ENCODE measurements at places on chromosomes 11 and 22. TPM values are rescaled to one million over a fixed set of nuclear protein-coding genes. Genes with fewer than 3 reads are reported as not detected.

GRCh38 chr11:84543367-84544159, 1083.6 kb downstream of the DLG2 start:
- DNase-seq, result no peak

DNA sequence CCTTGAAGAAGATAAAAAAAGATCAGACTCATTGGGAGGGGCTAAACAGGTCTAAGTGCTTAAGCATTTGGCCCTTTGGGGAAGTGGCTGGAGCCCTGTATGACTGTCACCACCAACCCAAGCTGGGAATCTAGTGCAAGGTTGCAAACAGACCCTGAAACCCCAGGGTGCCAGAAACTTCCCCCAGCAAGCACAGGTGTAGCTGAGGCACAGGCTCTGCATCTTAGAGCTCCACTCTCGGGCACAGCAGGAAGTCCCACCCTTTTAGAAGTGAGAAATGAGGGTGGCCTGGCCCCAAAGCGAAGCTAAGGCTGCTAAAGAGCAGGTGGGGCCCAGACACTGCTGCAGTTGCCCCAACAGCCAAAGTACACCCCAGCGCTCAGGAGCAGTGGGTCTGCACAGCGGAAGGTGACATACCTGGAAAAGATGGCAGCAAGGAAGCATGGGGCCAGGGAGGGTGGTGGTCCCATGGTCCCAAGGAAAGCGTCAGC, 5.8 kb upstream of the KDM2A start:
- DNase-seq, result no peak

Gene METTL15
- polyA plus RNA-seq, result 8.3 TPM

Gene OSM
- not detected for polyA plus RNA-seq

DNA sequence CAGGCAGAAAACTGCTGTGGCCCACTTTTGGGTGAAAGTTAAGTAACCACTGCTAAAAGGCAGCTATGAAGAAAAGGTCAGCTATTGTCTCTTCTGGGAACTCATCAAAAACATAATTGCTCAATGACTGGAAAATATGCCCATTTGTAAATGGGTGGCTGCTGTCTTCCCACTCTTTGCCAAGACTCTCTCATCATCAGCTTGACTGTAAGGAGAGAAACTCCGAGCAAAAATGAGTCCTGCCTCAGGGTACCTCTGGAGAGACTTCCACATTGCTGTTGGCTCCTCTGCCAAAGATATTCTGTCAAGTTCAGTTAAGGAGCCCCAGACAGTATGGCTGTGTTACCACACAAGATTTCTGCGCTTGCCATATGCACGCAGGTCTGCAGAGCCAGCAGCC, 138.7 kb downstream of the BBOX1 start:
- no peak for DNase-seq

DNA sequence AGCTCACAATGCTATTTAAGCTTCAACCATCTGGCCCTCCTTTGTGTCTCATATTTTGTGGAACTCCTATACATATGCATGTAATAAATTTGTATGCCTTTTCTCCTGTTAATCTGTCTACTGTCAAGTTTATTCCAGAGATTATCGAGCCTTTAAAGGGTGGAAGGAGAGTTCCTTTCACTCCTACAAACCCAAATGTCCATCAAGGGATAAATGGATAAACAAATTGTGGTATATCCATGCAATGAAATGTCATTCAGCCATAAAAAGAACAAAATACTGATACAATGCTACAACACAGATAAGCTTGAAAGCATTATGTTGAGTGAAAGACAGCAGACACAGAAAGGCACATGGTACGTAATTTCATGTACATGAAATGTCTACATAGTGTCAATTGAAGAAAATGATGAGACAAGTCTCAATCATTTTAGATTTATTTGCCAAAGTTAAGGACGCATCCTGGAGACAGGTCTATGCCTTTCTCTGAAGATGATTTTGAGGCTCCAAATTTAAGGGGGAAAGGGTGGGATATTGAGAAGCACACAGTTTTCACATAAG, 17.7 kb upstream of the FEZ1 start:
- DNase-seq, result no peak

Gene RPS19BP1
- 66.1 TPM for polyA plus RNA-seq

Gene MUC5AC
- polyA plus RNA-seq, result not detected

DNA sequence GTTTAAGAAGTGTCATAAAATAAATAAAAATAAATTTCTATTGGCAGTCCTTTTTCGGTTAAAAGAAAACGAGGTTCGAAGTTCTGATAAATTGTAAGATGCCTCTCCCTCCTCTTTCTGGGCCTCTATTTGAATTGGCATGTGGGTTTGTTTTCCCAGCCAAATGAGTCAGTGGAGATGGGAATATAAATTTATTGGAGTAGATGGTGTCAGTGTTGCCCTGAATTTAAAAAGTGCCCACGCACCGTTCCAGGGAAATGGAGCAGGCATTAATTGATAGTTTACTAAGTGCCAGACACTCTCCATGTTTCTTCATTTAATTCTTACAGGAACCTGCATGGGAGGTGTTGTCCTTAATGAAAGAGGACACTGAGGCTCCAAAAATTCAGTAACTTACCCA, 119.2 kb downstream of the FEZ1 start:
- DNase-seq, result no peak

Gene ARRB1
- polyA plus RNA-seq, result 1.8 TPM

DNA sequence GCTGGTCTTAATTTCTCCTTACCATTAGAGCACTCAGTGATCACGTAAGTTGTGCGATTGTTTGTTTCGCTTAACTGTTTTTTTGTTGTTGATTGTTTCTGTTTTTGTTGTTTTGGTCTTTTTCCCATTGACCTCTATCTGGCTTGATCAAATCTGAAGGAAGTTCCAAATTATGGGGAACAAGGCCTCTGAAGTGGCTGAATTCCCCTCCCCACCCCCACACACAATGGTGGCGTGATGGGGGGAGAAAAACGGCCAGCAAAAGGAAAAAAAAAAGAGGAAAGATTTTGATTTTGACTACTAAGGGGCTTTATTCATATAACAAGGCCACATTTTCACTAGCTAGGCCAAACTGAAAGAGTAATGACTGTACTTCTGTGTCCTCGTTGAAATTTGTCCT, 53.6 kb downstream of the OSBPL5 start:
- DNase-seq, result no peak

- DNase-seq, result no peak
Measured at GRCh38 chr11:58629857-58630256, 7.4 kb downstream of the CNTF start.

Gene TRIM22
- polyA plus RNA-seq, result 86.0 TPM

DNA sequence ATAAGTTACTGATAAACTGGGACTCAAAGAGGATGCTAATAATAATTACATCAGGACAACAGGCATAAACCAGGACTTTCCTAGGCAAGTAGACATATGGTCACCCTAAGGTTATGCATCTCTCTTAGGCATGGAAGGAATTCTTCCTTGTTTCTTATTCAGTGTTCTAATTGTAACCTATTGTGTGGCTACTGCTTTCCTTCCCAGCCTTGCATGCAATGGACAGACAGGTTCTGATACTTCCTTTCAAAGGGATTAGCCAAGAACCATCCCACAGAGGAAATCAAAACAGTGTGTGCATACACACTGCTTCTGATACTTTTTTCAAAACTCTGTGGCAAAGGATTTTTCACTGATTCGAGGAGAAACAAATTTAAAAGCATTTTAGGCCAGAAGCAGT, 48.3 kb downstream of the RRAS2 start:
- no peak for DNase-seq

DNA sequence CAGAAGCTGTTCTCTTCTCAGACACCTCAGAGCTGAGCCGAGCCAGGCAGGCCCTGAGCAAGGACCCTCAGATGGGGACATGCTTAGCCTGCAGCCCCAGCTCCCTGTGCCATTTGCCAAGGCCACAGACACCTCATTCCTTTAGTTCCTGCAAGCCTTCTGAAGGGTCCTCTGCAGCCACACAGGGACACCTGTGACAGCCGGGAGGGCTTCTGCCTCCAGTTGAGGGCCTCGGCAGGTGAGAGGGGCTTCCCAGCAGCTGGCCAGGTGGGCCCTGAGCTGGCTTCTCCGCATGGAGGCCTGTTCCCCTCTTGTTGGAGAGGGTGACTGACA, 18.2 kb downstream of the INCENP start:
- no peak for DNase-seq

GRCh38 chr22:29202212-29203192, 3.2 kb upstream of the EMID1 start:
- DNase-seq, result no peak

DNA sequence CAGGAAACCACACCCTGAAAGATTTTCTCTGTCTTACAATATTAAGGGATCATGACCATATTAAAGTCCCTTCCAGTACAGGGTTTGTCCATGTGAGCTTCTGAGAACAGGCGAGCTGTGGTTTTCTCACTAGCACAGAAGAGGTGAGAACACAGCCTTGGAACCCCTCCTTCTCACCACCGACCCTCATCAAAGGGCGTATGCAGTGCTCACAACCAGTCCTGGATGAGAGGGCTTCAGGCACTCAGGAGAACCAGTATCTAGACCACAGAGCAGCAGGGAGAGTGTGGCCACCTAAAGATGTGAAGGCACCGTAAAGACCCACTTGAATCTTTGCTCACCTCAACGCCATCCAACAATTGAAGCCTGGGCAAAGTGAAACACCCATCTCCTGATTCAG, 397.0 kb downstream of the ETS1 start:
- no peak for DNase-seq

DNA sequence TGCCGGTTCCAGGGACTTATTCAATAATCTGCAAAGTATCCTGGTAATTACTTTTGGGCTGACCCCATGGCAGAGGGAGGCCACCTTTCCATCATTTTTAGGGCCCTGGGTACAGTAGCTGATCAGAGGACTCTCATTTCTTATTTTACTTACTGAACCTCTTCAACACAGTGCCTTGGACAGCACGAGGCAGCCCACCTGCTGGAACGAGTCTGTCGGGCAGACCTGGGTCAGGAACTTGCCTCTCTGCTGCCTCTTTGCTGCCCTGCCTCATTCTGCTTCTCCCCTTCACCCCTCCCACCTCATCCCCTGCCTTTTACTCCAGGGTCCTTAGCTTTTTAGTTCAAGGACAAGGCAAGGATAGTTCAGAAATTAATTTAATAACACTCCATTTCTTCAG, 204.5 kb downstream of the CSNK2A3 start:
- no peak for DNase-seq

DNA sequence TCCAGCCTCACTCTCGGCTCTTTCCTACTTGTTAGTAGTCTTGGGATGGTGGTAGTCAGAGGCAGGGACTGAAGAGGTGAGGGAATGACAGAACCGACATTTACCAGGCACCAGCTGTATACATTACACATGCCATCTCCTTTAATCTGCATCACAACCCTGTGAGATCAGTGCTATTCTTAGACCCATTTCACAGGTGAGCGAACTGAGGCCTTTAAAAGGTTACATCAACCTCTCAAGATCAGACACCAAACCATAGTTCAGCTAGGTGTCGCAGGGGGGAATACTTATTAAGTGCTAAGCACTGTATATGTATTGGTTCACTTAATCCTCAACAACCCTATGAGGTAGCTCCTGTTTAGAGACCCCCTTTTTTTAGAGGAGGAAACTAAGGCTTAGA, 5.6 kb downstream of the PLA2G3 start:
- DNase-seq, result no peak

Gene PARVA
- polyA plus RNA-seq, result 21.1 TPM

Gene ME3
- 1.6 TPM for polyA plus RNA-seq

DNA sequence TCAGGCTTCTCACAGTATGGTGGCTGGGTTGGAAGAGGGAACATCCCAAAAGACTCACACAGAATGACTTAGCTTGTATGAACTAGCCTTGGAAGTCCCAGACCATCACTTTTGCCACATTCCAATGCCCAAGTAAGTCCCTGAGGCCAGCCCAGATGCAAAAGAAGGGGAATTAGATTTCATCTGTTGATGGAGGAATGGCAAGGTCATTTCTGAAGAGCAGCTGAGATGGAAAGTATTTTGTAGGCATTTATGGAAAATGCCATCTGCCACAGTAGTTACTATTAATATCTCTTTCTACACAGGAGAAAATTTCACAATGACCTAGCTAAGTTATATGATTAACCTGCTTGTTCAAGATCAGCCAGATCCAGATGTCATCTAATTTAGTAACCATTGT, 58.8 kb downstream of the ENDOD1 start:
- no peak for DNase-seq

Gene MFRP
- not detected for polyA plus RNA-seq

GRCh38 chr11:127656116-127656836, 655.7 kb upstream of the KIRREL3 start:
- no peak for DNase-seq

DNA sequence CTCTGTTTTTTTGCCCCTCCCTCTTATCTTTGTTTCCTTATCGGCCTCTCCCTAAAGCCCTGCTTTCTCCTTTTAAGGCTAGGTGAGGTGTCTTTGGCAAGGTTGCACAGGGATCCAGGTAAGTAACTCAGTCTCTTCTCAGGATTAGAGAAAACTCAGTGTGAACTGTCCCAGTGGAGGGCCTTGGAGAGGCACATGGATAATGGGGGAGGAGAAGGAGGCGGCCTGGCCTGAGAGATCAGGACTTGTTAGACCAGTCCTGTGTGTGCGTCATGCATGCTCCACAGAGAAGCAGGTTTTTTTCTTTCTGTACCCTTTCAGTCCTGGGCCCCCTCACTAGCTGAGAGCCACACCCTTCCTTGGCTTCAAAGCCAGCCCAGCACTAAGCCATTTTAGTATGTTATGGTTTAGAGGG, 19.9 kb downstream of the CTNND1 start:
- DNase-seq, result peak; percentile 67

DNA sequence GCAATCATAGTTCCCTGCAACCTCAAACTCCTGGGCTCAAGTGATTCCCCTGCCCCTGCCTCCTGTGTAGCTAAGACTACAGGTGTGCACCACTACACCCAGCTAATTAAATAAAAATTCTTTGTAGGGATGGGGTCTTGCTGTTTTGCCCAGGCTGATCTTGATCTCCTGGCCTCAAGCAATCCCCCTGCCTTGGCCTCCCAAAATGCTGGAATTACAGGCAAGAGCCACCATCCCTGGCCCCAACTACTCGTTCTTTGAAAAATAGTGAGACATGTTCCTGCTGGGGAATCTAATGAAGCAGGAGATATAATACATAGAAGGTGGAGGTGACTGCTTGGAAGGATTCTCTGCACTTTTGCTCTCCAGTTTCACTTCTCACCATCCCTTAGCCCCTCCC, 40.1 kb upstream of the RFPL3 start:
- no peak for DNase-seq

- no peak for DNase-seq
Measured at GRCh38 chr11:28464252-28464867, 356.2 kb downstream of the METTL15 start.

DNA sequence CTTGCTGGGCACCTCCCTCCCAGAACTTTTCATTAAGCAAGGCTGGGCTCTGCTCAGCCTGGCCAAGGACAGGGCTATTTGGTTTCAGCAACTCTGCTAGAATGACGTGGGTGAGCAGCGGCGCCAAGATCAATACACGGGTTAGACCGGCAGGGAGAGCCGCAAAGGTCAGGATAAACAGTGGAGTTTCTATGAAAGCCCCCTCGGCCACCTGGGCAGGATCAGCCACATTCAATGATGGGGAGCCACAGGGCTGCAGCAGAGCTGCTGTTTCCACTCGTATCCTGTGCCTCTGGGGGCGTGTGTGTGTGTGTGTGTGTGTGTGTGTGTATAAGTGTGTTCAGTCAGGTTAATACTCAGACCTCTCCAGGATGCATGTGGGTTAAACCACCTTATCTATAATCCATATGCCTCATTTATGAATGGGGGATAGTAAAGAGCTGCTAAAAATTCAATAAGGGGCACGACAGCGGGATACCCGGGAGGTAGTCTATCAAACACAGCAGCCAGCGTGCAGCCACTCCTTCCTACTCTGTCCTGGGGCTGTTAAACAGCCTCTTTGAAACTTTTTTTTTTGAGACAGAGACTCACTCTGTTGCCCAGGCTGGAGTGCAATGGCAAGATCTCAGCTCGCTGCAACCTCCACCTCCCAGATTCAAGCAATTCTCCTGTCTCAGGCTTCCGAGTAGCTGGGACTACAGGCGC, 34.8 kb downstream of the MYH9 start:
- DNase-seq, result no peak

Data from keratinocyte (primary cell).